ENCODE measurements at places on chromosomes 12 and 14.

DNA sequence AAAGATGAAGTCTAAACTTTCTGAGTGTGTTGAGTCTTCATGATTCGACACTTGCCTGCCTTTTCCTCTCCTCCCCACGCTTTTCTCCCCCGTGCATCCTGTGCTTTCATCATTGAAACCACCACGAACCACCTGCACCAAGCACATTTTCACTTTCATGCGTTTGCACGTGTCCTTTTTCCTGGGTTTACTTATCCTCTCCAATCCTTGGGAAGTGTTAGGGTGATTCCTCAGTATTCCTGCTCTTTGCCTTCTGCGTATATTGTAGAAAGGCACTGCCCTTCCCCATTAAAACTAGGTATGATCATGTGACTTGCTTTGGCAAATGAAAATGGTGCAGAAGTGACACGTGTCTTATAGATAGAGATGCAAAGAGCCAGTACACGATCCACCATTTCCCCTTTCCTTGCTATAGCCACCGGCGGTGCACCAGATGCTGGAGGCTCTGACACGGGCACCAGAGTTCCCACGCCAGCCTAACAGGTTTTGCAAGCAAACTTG, 106.6 kb downstream of the BRMS1L start:
- no peak for DNase-seq

- peak; percentile 68 for DNase-seq
Observed at GRCh38 chr12:93626160-93626559, 51.0 kb upstream of the CRADD start.

GRCh38 chr12:123115409-123116121, 35.3 kb downstream of the PITPNM2 start:
- DNase-seq, result no peak

GRCh38 chr14:36521598-36522345, 1.7 kb upstream of the NKX2-1 start:
- DNase-seq, result no peak

- DNase-seq, result no peak
Observed at GRCh38 chr12:127781336-127781735, 485.6 kb upstream of the TMEM132C start.

DNA sequence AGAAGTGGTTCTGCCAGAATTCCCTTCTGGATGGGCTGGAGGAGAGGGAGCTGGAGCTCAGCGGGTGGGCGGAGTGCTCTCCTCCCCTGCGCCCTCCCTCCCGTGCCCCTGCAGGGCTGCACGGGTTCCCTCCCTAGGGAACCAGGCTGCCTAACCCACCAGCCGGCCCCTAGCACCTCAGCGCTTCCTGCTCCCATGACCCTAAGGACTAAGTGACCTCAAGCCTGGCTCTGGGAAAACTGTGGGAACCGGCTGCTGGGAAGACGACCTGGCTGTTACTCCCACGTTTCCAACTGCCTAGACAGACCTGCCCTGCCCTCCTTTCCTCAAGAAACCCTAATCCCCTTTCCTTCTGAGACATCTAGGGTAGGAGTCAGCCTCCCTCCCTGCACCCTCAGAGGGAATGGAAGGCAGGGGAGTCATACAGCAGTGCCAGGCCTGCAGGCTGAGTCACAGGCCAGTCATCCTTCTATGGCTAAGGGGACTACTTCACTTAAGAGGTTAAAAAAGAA, 31.5 kb downstream of the SLC6A12 start:
- DNase-seq, result peak; percentile 84

DNA sequence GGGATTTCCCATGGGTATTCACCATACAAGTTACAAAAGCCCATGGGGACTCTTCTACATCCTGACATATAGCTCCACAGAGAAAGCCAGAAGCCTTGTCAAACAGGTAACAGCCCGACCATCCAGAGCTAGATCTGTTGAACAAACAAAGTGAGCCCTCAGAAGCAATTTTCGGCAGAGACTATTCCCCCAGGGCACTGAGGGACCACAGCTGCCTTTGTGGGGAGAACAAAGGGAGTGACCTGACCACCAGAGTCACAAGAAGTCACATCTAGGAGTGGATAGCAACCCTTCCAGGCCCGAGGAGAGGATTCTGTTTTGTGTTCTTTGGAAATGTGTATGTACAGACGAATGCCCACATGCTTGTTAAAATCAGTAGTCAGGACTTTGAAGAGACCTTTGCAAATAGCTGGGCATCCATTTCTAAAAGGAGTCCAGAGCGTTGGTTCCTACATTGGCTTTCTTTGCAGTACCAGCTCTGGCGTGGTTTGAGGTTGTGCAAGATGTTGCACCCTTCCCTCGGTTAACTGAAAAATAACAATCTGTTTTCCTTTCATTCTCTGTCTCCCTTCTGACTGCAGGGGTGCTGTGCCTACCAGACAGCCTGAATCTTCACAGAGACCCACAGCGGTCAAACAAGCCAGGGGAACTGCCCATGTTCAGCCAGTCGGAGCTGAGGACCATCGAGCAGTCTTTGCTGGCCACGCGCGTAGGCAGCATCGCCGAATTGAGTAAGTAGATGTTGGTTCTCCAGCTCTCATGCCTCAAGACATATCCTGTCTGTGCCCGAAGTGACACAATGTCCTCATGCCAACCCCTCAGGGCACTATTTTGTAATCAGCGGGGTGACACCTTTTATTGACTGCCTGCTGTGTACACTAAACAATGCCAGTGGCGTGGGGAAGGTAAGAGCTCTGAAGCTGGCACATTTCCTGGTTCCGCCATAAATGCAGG, 165.4 kb upstream of the PWP1 start:
- DNase-seq, result no peak

Data from bronchial epithelial cell (primary cell).